ENCODE measurements at places on chromosomes 12 and 14.

DNA sequence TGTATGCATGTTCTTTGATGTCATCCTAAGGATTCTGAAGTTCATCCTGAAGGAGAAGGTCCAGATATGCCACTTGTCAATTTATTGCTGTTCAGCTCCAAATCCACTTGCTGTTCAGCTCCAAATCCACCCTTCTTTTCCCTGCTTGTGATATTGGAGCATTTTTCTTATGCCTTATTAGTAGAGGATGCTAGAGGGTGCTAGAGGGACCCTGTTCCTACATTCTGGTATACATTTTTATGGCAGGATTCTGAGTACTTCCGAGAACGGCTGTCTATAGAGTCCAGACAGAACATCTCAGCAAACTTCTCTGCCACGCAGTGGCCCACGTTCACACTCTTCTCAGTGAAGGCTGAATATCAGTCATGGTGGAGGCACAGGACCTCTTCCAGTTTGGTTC lies 406.7 kb downstream of the NOVA1 start:
- DNase-seq, result no peak

GRCh38 chr14:37546621-37547447 lies 48.2 kb downstream of the FOXA1 start:
- DNase-seq, result no peak

DNA sequence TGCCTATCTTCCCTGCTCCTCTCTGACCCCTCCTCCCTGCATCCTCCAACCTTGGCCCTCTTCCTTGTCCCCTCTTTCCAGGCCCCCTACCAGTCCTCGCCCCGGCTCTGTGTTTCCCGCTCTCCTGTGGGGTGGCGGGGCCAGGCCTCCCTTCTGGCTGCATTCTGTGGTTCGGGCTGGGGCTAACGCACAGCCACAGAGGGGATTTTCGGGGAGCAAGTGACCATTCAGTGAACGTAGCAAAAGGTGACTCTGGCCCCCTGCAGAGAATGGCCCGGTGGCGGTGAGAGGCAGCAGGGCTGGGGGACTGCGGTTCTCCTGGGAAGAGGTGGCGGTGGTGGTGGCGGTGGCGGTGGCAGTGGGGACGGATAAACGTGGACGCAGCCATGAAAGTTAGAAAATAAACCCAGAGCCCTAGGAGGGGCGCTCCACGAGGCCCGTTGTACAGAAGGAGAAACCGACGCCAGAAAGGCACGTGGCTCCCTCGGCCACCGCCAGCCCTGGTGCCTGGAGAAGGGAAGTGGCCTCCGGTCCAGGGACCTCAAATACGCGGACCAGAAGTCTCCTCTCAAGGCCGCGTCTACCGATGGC lies 269.6 kb downstream of the ADGRD1 start:
- no peak for DNase-seq

- no peak for DNase-seq
These were observed 145.3 kb downstream of the BCAT1 start for GRCh38 chr12:24803430-24804245.

DNA sequence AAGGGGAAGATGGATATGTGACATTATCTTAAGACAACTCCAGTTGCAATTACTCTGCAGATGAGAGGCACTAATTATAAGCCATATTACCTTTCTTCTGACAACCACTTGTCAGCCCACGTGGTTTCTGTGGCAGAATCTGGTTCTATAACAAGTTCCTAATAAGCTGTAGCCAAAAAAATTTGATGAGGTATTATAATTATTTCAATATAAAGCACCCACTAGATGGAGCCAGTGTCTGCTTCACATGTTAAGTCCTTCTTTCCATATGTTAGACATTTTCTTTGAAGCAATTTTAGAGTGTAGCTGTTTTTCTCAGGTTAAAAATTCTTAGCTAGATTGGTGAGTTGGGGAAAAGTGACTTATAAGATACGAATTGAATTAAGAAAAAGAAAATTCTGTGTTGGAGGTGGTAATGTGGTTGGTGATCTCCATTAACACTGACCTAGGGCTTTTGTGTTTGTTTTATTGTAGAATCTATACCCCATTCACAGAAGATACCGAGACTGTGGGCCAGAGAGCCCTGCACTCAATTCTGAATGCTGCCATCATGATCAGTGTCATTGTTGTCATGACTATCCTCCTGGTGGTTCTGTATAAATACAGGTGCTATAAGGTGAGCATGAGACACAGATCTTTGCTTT lies 36.9 kb downstream of the PSEN1 start:
- no peak for DNase-seq

- peak; percentile 7 for DNase-seq
These were observed 595 bp downstream of the KLHL28 start for GRCh38 chr14:44961151-44961553.

DNA sequence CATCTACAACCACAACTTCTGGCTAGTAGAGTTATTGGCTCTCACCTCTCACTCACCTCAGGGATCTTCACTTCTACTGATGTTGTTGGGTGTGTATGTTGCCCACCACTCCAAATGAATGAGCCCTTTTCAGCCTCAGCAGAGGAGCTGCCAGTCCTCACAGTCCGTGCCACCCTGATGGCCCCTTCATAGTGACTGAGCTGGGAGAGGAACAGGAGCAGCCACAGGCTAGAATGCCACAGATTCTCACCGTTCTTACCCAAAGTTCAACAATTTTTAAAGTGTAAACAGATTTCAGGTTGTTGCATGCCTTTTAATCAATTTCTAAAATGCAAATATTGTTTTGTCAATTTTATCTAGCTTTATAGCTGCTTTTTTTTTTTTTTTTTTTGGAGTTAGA lies 74.5 kb upstream of the DNM1L start:
- DNase-seq, result no peak

Measured in anterior cingulate cortex (tissue), 58 donors.